ENCODE measurements at places on chromosomes 1 and 21.

GRCh38 chr1:180199018-180199417 is 31.0 kb upstream of the LHX4 start:
- no peak for DNase-seq

DNA sequence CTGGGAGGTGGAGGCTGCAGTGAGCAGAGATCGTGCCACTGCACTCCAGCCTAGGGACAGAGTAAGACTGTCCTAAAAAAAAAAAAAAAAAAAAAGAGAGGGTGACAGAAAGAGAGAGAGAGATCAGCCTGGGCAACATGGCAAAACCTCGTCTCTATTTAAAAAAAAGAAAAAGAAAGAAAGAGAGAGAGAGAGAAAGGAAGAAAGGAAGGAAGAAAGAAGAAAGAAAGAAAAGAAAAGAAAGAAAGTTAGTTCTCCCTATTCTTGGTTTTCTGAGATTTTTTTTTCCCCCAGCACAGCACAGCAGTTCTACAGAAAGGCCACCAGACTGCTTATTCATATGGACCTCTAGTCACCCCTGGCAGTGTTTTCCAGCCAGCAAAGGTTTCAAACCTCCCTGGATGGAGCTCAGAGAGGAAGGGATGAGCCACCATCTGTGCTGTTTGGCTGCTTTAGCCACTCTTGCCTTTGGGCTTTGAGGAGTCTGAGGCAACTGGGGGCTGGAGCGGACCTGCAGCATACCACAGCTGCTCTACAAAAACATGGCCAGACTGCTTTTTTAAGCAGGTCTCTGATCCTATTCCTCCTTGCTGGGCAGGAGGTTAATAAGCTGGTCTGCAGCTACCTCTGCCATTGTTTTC is 10.6 kb downstream of the S100A6 start:
- no peak for DNase-seq

- no peak for DNase-seq
These were observed 90.0 kb upstream of the GNG4 start for GRCh38 chr1:235739631-235740030.

- DNase-seq = no peak
These were observed 148.2 kb downstream of the NOS1AP start for GRCh38 chr1:162217706-162218105.

- DNase-seq = no peak
These were observed 25.7 kb upstream of the ABCG1 start for GRCh38 chr21:42193131-42193671.

DNA sequence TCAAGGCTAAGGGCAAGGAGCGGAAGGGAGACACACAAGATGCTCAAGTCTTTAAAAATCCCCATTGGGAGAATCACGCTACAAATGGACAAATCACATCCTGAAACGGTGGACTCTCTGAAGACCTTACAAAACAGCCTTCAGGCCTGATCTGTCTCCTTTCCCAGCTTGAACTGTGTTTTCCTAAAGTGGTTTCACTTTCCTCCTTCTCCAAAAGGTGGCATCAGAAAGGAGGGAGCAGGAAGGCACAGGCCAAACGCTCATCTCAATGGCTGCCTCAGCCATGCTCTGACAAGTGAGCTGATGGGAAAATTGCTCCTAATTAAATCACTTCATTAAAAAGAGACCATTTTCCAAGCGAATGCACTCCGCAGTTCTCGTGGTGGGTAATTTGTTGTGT is 47.7 kb downstream of the UTP25 start:
- no peak for DNase-seq

DNA sequence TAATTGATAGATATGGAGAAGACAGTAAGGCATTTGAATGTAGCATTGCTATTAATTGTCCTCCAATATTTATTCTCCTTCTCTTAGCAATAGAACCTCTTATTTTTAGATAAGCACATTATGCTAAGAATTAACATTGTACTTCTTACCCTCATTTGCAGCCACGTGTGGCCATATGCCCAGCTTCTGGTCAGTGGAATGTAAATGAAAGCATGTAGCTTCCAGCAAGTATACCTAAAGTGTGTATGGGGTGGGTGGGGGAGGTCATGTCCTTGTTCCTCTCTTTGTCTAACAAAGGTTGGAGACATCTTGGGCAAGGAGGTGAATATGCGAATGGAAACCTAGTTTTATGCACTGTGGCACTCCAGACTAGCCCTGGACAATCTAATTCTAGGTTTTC is 133.6 kb upstream of the HMCN1 start:
- no peak for DNase-seq

- no peak for DNase-seq
These were observed 207.9 kb downstream of the PAPPA2 start for GRCh38 chr1:176670853-176671252.

GRCh38 chr21:45091550-45092322 is 17.4 kb downstream of the ADARB1 start:
- no peak for DNase-seq

GRCh38 chr21:27082431-27083010 is 115.6 kb upstream of the ADAMTS5 start:
- DNase-seq = no peak

GRCh38 chr1:5739561-5740078 is 252.6 kb downstream of the NPHP4 start:
- no peak for DNase-seq

GRCh38 chr1:164180824-164181223 is 378.2 kb upstream of the PBX1 start:
- DNase-seq = no peak

Data from omental fat pad (tissue), 4 donors.